Midbrain (tissue), 1 donor: ENCODE measurements at places on chromosomes 1 and 21.
A peak's percentile ranks its signal among the peaks of the same experiment; 100 is the strongest.

GRCh38 chr1:6587261-6588005, 7.6 kb downstream of the ZBTB48 start:
- peak; percentile 52 for DNase-seq

- no peak for DNase-seq
Observed at GRCh38 chr1:175713381-175713780, 30.0 kb downstream of the TNR start.

DNA sequence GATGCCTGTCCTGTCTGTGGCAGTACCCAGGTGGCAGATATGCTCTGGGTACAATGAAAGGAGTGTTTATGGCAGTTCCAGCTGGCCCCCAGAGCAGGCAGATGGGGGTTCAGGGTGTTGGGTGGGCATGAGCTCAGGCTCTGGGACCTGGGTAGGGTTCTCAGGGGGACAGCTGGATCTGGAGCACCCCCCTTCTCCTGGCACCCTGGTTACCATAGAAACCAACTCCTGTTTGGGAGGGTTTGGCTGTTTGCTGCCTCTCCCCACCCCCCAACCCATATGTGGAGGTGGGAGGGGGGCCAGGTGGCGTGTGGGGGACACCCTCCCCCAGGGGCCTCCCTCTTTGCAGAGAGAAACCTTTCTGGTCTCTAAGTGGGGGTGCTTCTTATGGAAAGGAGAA, 7.1 kb downstream of the FOXO6 start:
- DNase-seq: no peak

DNA sequence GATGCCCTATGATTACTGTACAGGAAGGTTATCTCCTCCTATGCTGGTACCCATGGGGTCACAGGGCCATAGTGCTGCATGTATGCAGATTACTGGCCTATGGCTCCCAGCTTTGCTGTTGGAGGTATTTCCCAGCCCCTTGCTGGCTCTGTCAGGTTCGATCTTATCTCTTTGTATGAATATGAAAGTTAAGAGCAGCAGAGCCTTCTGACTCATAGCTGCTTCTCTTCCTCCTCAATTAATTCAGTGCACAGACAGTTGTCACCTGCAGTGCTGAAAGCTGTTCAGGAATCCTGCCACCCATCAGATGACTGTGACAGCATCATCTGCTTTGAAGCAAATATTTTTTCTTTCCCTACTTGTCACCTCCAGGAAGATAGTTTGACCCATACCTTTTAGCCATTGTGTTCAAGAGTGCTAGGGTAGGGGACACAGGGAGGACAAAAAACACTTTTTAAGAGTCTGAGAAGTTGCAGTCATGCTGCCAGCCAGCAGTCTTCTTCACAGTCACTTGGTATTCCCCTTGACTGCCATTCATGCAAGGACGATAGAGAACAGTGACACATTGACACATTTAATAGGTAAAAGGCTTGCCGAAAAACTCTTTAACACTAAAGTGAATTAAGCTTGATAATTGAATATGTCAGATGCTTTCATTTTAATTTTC, 73.1 kb downstream of the KIF1B start:
- no peak for DNase-seq

DNA sequence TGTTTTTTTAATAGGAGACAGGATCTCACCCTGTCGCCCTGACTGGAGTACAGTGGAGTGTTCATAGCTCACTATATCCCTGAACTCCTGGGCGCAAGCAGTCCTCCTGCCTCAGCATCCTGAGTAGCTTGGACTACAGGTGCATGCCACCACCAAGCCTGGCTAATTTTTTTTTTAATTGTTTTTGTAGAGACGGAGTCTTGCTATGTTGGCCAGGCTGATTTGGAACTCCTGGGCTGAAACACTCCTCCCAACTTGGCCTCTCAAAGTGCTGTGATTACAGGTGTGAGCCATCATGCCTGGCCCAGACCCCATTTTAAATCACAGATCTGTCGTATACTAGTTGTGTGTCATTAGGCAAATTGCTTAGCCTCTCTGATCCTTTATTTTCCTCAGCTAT, 161.1 kb downstream of the DYRK1A start:
- no peak for DNase-seq

- DNase-seq: no peak
Observed at GRCh38 chr1:154629061-154629674, 21.2 kb upstream of the ADAR start.

- no peak for DNase-seq
Observed at GRCh38 chr1:41363591-41364320, 2.5 kb downstream of the FOXO6 start.

DNA sequence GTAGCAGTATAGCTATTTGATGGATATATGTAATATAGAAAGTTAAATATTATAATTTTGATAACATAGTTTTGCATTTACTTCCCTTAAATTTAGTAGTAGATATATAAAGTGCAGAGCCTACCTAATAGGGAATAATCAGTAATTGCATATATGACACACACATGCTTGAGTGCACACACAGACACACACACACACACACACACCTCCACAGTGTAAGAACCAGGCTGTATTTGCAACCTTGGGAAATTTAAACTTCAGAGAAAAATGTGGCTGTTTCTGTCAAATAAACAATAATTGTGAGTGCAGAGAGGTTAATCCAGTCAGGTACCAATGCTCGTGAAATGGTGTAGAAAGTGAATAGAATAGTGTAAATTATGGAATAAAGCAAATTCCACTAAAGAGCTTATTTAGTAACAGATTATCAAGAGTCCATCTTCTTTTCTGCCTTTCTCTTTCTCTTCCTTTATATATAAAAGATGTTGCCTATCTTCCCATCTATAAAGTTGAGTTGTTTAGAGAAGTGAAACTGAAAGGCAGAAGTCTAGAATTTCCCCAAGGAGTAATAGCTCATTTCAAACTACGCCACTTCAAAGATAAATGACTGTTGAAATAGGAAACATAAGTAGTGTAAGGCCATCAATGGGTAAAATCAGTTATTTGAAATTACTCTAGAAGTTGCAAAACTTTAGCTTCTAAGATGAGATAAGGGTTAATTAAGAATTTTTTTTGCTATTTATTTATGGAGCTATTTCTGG, 273.7 kb downstream of the SRGAP2C start:
- peak; percentile 19 for DNase-seq

- peak; percentile 52 for DNase-seq
Observed at GRCh38 chr1:80217377-80217986, 1211.0 kb upstream of the ADGRL4 start.

DNA sequence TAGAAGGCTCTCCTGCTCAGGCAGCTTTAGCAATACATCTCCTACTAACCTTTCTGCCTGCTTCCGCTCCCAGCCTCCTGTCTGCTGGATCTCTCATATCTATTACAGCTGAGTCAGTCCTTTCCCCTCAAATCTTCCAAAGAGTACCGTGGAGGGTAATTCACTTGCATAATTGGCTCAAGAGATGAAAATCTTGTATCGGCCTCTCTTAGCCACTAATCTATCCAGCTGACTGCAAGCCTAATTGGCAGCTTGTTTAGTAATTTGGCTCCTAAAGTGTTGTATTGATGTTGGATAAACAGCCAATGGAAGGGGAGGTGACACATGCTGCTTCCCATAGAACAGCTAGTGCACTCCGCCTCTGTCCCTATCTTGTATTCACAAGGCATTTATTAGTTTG, 195.7 kb downstream of the GPATCH2 start:
- no peak for DNase-seq

DNA sequence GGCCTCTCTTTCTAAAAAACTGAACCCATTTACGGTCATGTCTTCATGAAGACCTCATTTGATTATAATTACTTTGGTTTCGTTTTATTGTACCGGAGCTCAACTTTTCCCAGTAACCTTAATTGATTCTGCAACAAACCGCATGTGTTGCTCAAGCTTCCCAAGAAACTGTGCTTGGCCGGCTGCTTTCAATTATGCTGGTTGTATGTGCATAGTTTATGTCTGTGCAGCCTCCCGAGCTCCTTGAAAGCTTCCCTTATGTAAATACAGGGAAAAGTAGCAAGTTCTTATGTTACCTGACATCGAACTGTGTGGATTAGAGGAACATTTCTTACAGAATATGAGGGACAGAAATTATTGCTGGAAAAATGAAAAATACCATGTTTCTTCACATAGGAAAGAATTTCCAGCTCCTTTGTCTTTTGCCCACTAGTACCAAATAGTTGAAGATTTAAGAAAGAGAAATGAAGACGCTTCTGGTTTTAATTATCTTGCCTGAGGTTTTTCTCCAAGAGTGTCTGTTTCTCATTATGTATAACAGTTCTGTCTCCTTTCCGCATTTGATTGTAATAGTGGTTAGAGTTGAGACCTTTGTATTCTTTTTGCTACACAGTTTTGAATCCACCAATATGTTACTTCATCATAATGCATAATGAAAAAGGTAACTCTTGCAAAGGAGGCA, 2.1 kb downstream of the VCAM1 start:
- DNase-seq: no peak

GRCh38 chr21:26965040-26965906, 1.6 kb downstream of the ADAMTS5 start:
- DNase-seq: peak; percentile 6

DNA sequence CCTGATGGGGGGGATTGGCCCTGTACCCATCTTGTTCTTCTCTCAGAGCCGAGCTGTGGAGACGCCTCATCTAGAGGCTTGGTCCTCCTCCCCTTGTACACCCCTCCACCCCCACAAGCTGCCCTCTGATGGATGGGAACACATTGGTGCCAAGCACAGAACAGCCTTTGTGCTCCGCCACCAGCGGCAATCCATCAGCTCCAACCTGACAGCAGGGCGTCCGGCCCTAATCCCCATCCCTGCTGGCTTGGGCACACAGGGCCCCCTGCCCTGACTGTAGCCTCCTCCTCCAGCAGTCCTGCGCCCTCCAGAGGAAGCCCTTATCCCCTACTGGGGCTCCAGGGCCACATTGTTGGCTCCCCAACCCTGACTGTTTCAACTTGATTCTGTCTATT, 3.8 kb upstream of the MYOG start:
- no peak for DNase-seq

DNA sequence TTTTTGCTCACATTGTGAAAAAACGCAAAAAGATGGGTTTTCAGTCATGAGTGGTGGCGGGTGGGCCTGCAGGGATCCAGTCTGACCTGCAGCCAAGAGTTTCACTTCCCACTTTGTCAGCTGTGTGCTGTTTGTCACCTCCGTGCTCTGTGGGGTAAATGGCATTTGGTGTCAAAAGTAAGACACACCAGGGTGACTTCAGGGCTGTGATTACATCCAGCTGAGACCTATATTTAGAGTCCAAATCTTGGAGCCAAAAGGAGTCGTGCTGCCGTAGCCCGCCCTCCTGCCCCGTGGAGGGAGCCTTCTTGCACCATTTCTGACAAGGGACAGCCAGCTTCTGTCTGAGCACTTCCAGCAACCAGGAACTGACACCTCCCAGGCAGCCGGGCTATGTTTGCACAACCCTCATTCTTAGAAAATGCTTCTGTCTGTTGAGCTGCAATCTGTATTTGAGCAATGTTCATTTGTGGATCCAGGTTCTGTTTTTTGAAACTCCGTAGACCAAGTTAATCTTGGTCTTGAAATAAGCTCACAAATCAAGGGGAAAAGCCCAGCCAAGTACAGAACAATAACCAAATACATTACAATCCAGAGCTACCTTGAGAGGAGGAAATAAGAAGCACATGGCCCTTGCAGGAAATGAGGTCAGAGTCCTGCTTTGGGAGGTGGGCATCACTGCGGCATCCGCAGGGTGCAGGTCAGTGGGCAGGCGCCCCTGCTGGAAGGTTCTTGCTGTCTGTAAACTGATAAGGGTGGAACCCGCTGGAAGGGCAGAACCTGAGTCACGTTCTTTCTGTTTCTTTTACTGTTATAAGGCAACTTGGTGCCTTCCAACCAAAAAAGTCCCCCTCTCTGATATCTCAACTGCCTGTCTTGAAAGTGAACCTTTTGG, 14.4 kb downstream of the ABCG1 start:
- DNase-seq: peak; percentile 53

DNA sequence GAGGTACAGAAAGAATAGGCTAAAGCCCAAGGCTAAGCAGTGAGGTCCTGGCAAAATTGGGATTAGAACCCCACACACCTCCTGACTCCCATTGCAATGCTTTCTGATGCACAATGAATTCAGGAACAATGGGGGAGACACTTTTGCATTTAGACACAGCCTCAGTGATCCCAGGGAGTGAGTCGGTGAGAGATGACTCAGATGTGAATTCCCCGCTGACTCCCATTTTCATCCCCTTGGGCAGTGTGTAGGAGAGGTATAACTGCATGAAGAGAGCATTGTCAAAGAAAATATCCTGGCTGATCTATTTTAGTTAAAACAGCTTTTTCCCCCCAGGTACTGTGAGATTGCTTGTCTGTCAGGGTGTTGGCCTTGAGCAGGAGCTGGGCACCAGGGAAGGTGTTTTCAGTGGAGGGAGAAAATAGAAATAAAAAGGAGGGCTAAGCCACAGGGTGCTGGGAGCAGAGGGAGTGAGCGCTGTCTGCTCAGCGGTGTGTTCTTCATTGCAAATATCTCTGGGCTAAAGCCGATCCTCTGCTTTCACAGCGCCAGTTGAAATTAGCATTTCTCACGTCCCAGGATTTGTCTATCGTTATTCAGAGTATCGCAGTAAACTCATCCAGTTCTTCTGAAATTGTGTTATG, 247.7 kb upstream of the PTBP2 start:
- DNase-seq: no peak

DNA sequence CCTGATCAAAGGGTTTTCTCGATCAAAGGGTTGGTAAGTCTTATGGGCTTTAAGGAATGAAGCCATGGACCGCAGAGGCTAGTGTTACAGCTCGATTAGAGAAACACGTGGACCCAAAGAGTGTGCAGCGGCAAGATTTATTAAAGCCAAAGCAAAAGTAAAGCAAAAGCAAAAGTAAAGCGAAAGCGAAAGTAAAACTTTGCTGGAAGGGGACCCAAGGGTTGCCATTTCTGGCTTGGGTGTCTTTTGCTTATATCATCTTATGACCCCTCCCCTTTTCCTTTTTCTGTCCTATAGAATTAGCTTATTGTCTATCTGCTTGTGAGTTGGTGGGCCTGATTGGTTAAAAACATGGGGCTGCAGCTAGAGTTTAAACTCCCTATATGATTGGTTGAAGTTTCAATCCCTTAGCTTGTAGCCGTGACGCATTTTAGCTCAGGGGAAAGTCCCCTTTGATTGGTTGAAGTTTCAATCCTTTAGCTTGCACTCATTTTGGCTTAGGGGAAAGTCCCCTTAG, 957.0 kb downstream of the AMY1C start:
- DNase-seq: no peak

DNA sequence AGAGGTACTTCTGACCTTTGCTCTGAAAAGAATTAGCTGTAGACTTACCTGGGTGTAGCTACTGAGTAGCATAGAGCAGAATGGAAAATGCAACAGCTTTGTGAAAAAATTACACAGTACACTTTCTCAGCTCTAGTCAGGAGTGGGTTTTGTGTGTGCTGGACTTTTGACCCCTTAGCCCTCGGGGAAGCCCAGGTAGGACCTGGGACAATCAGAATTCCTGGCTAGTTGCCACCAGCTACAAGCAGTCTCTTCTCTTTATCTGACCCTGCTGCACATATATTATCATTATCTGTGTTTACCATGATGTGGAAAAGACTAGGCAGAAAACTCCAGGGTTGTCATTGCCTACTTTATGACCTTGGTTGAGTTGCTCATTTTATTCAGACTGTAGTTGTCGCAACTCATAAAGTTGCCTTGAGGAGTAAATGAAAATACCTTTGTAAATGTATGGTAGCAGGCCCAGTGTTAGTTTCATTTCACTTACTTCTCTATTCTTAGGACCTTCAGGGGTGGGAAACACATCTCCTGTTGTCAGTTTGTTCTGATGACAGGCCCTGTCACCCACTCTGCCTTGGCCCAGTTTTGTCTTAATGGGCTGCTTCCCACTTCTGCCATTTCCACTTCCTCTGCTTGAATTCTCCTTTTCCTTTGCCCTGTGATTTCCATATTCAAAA, 5.4 kb downstream of the NEK7 start:
- no peak for DNase-seq

- DNase-seq: no peak
Observed at GRCh38 chr1:36836196-36836883, 198.0 kb downstream of the GRIK3 start.
